ENCODE measurements at places on chromosomes 3 and 15.

DNA sequence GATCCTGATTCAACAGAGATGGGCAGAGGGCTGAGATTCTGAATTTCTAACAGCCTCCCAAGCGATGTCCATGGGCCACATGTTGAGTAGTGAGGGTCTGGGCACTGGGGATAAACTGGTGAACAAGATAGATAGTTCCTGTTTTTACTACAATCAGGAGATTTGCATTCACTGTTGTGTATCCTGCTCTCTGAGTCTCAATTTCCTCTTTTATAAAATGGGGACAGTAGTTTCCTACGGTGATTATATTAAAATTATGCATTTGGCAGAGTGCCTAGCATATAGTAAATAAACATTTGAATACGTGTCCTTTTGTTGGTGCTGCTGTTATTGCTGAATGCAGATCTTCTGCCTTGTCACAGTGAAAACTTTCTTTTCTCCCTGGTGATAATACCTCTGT lies 102.5 kb downstream of the MYH15 start:
- DNase-seq = no peak

DNA sequence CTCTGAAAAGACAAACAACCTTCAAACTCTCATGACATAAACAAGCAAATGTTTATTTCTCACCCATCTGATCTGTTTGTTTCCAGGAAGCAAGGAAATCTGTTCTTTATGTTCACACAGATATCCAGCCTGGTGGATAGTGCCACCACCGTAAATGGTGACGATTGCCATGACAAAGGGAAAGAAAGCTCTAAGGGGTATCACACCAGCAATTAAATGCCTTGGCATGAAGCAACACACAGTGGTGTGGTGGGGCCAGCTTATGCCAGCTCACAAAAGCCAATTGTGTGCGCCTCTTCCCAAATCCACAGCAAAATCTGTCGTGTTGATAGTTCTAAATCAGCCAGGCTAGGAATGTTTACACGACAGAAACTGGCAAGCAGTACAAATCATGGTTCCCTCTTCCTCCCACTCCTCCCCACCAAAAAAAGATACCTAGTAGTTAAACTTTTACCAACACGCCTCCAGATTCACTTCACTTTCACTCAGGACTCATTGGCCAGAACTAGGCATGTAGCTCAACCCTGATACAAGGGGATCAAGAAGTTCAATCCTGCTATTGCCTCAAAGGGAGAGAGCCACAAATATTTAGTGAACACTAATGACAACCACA lies 189.2 kb upstream of the SLCO3A1 start:
- no peak for DNase-seq

DNA sequence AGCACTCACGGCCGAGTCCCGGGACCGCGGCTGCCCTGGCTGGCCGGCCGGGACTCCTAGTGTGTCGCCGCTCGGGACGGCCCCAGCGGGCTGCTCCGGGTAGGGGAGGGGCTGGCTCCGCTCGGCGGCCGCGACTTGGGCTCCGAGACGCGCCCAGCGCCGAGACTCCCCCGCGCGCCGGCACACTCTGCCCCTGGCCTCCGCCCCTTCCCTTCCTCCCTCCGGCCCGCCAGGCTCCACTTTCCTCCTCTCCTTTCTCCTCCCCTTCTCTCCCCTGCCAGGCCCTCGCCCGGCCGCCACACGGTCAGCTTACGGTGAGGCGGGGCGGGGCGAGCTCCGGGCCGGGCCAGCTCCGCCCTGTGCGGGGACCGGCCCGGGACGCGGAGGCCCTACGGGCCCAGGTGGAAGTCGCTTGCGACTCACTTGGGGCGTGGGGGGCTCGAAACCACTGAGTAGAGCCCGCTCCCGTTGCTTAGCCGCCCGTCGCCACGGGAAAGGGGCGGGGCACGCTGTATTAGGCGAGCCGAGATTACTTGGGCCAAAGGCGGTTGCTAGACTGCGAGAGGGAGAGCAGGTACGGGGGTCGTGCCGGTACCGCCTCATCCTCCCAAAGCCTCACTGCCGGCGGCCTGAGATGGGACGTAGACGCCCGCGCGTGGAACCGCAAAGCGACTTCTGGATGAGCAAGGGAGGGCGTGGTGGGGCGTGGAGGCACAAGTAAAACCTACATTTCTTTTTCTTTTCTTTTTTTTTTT lies at the start of gene ITGB5:
ITGB5 (minus strand) TSS at position 189 of the 755 bp plus-strand sequence. CDS start 365 bp downstream, outside the sequence.
- peak; percentile 55 for DNase-seq

- DNase-seq = no peak
These were observed 10.2 kb downstream of the IDH3A start for GRCh38 chr15:78159395-78159794.

GRCh38 chr15:85623315-85624049 lies 171.2 kb downstream of the KLHL25 start:
- no peak for DNase-seq

- no peak for DNase-seq
These were observed 102.7 kb downstream of the TBC1D5 start for GRCh38 chr3:17639765-17640164.

DNA sequence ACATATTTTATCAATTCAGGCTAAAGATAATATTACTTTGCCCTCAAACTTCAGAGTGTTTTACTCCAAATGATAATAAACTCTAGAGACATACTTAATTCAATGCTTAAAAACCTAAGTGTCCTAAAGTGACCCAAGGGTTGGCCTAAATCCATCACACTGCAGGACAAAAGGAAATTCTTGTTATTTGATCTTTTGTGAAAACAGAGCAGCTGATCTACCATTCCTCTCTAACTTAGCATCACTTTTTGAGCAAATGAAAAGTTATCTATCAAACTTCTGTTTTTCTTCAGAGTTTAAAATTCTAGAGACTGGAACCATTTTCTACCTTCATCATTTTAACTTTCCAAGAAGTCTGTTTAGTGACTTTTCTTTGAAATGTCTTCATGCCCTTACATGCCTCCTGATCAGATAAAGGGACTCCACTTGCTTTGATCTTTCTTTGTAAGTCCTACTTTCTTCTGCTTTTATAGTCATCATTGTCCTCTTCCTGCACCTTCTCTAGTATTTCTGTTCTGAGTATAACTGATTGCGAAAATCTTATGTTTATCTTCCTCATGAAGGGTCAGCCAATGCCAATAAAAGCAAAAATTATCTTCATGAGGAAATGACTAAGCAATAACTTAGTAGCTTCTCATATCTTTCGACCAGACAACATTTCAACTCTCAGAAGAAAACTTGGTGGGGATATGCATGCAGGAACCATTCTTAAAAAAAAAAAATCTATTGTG lies 378.7 kb upstream of the TGFBR2 start:
- DNase-seq = no peak

- no peak for DNase-seq
These were observed 1003.3 kb upstream of the NR2F2 start for GRCh38 chr15:95327183-95327525.

DNA sequence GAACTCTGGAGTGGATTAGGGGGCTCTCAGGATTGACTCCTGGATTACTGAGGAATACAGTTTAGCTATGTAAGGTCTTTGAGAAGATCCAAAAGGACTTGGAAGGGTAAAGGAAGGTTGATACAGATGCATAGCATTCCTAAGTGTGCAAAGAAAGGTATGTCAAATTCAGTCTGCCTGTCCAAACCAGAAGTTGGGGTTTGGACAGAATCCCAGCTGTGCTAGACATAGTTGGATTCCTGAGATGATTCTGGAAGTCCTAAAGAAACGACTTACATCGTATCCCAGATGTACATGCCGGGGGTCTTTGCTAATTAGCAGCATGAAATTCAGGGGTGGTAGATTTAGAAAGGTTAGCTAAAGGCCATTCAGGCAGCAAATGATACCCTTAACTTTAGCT lies 97.7 kb upstream of the TSPAN3 start:
- DNase-seq = no peak

GRCh38 chr3:126147147-126147931 lies 33.0 kb downstream of the ALDH1L1 start:
- no peak for DNase-seq

DNA sequence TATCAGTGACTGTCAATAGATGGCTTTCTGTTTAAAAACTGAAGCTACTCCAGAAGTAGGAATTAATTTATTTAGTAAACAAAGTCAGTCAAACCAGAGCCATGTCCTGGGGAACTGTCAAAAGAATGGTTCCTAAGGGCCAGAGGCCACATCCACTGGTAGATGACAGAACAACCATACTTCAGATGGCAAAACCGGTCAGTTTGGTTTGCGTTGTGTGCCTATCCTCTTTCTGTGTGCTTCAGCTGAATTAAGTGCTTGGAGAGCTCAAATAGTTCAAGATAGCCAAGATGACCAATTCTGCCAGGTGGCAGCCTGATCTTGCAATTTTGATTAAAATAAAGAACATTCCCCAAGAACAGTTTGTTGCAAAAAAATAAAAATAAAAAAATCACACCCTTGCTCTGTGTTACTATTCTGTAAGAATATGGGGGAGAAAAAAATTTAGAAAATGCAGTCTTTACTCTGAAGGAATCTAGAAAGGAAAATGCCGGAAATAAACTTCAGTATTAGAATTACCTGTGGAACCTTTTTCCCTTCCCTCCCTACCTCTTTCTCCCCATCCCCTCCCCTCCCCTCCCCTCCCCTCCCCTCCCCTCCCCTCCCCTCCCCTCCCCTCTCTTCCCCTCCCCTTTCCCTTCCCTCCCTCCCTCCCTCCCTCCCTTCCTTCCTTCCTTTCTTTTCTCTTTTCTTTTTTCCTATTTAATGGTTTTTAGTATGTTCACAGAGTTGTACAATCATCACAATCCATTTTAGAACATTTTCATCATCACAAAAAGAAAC lies 2.5 kb downstream of the MAP3K13 start:
- no peak for DNase-seq

DNA sequence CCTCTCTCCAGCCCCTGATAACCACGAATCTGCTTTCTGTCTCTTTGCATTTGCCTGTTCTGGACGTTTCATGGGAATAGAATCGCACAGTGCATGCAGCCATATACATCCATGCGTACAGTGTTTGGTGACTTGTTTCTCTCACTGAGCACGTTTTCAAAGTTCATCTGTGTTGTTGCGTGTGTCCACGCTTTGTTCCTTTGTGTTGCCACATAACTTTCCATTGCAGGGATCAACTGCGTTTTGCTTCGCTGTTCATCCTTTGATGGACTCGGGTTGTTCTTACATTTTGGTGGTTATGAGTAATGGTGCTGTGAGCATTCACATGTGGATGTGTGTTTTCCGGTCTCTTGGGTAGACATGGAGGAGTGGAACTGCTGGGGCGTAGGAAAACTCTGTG lies 56.4 kb upstream of the TAMM41 start:
- no peak for DNase-seq

- DNase-seq = no peak
These were observed 66.5 kb downstream of the DPH6 start for GRCh38 chr15:35479423-35479822.

GRCh38 chr3:135865553-135865952 lies 100.0 kb upstream of the PPP2R3A start:
- DNase-seq = no peak

DNA sequence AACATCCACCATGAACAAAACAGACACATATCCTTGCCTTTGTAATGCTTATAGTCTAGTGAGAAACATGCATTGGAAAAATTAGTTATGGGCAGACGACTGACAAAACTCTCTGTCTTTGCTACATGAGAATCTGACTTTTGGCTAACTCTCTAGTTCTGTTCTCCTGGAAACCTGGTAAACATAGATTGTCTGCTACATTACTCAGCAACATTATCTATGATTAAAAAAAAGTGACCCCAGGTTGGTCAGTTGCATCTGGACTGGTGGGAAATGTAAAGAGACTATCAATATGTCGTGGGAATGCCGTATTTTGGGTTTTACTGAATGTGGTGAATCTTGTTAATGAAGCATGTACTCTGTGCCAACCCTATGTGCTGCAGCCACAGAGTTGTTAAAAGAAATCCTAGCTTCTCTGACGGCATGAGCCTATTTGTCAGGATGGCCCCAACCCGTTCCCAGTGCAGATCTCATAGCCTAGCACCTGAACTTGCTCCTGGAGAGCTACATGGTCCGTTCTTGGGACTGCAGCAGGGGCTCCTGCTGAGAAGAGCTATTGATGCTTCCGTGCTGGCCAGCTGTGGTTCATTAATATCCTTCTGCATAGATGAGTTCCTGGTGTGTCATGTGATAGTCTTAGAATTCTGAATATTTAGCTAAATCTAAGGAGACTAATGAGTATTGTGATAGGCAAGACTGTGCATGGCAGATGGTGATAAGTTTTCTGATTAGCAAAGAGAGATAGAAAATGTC lies 311.7 kb upstream of the ZNF717 start:
- no peak for DNase-seq

DNA sequence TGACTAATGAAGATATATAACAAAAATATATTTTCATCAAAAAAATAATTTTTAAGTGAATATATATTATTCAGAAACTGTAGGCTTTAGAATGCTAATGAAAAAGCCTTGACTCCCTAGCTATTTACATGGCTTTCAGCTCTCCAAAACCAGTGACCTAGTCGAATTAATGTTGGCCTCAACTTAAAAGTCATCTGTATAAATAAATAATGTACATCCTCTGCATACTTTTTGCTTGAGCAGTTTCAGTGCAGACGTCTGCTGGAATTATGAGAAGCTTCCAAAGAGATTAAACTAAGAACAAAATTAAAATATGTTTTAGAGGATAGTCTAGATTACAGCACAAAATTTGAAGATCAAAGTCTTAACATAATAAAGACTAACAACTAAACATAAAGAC lies 520.4 kb upstream of the ALCAM start:
- DNase-seq = no peak

GRCh38 chr15:95266451-95267061 lies 1035.2 kb downstream of the MCTP2 start:
- DNase-seq = no peak

DNA sequence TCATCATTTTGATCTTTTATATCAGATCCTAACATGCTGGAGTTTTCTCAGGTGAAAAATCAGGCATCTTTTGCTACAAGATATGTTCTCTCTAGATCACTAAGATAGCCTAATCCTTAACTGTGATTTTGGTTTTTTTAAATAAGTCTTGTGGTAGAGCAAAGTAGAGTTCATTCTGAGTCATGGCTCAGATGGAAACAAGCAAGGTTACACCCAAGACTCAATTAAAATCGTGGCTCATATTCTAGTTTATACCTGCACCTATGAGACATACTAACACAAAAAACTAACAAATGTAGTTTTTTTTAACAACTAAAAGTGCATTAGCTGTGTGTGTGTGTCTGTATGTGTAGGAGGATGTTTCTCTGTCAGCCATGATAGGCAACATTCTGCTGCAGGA lies 428.2 kb downstream of the NLGN1 start:
- no peak for DNase-seq

DNA sequence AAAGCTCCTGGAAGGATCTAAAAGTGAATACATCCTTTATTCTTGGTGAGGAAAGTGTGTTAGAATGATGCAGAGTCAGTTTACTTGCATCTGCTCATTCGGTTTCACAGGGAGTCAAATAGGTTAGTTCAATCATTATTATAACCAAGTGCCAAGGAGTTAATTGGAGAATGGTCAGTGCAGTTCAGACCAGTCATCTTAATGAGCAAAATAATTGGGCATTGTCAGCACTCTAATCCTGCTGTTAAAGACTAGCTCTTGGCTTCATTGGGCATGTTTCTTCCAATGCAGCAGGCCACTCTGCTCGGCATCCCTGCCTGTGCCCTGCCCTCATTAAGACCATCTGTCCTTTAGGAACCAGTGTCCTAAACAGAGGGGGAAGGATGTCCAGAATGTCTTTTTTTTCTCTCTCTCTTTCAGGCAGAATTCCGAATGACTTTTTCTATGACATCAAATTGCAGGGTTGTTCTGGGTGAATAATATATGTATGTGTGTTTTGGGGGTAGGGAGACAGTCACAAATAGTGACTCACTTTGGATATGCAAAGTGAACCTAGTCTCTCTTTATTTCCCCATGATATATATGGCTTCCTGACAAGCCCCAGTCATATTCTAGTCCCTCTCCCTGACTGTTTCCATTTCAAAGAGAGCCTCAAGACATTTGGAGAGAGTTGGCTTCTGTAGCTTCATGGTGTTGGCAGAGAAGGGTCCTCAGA lies 205.4 kb upstream of the TRIM42 start:
- DNase-seq = no peak

- DNase-seq = no peak
These were observed at the start of gene CADPS for GRCh38 chr3:62874711-62875557. CADPS (minus strand) TSS chr3:62875416; CDS start chr3:62875029, 387 bp downstream.
